ENCODE measurements at places on chromosomes 4 and X. TPM values are rescaled to one million over a fixed set of nuclear protein-coding genes. Genes with fewer than 3 reads are reported as not detected.
A peak's percentile ranks its signal among the peaks of the same experiment; 100 is the strongest.

GRCh38 chr4:90121676-90122354 is 5.4 kb upstream of the CCSER1 start:
- DNase-seq: no peak

DNA sequence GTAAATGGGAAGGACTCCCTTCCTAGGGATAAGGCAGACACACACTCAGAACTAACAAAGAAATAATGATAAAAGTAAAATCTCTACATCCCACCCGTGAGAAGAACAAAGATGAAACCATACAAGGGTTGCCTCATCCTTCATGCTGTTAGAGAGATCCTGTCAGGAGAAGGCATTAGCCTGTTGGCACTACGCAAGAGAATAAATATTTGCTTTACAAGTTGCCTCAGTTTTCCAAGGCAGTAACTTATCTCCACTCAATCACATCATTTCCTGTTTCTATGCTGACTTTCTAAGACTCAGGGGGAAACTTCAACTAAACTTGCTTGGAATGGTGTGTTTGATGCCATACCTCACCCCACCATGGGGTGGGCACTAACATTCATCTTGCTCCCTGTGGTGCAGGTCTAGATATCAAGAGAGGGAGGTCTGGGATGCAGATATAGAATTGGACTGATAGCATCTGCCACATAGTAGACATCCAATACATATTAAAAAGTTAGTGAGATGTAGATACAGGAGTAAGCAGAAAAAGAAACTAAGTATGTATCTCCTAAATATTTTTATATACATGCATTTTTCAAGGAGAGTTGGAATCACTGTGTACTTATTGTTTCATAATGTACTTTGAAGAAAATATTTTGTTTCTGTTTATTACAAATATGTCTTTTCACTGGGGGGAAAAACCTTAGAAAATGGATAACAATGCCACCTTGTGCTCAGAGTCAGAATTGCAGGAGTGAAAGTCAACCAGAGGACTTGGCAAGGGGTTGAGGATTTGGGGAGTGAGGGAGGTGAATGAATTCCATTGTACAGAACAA is 57.2 kb upstream of the BEX4 start:
- peak; percentile 5 for DNase-seq

The NDNF gene
- total RNA-seq: not detected

GRCh38 chr4:159296061-159296460 is 193.2 kb downstream of the RAPGEF2 start:
- no peak for DNase-seq

GRCh38 chrX:10120331-10120730 is 36.4 kb upstream of the CLCN4 start:
- DNase-seq: no peak

The CXorf49 gene
- total RNA-seq: not detected

The AFF2 gene
- total RNA-seq: 0.13 TPM

- no peak for DNase-seq
Measured at GRCh38 chrX:51825436-51825835, 68.0 kb upstream of the MAGED1 start.

- no peak for DNase-seq
Measured at GRCh38 chrX:103423955-103424638, 47.8 kb downstream of the BEX3 start.

The CNGA1 gene
- total RNA-seq: 0.91 TPM

- DNase-seq: no peak
Measured at GRCh38 chrX:2766906-2767305, 15.1 kb downstream of the XG start.

GRCh38 chr4:82053396-82053795 is 320.4 kb downstream of the HNRNPD start:
- no peak for DNase-seq

- no peak for DNase-seq
Measured at GRCh38 chrX:133598601-133599335, 183.5 kb upstream of the GPC4 start.

DNA sequence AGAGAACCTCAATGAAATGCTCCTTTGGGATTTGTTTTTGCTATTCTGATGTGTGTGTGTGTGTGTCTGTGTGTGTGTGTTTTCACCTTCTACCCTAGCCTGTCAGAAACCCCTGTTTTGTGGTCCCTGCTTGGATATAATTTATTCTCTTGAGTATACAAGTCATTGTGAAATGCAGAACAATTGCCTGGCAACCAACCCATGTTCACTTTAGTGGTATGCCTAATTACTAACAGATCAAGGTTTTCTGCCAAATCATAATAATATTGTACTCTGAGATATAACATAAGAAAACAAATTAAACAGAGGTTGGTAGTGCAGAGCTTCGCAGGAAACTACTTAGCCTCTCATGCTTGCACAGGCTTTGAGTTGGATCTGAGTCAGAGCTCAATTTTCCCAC is 7.0 kb upstream of the TET2 start:
- DNase-seq: no peak

DNA sequence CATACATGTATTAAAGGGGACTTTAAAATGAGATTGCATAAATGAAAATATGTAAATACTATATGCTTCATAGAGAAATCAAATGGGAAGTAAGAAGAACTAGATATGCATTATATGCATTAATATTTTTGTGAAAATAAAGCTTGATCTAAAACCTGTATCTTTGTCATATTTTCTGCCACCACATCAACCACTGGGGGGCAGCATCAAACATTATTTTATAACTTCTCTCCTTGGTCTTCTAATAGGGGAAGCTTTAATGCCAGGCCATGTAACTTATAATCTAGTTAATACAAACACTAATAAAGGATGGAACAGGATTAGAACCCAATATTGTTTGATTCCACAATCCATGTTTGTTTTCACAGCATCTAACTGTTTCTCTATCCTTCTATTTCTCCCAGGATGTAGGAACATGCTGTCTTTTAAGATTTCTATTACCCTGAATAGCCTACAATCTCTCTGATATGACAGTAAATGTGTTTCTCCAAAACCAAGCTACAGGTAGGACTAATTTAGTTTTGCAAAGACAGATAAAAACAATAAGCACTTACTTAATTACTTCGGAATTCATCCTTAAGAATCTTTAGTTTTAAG is 10.0 kb downstream of the QRFPR start:
- no peak for DNase-seq

The PWWP3B gene
- total RNA-seq: not detected

The AMER1 gene
- 3.4 TPM for total RNA-seq

The FRG2 gene
- total RNA-seq: not detected

- no peak for DNase-seq
Measured at GRCh38 chrX:47202877-47203276, 9.2 kb downstream of the UBA1 start.

DNA sequence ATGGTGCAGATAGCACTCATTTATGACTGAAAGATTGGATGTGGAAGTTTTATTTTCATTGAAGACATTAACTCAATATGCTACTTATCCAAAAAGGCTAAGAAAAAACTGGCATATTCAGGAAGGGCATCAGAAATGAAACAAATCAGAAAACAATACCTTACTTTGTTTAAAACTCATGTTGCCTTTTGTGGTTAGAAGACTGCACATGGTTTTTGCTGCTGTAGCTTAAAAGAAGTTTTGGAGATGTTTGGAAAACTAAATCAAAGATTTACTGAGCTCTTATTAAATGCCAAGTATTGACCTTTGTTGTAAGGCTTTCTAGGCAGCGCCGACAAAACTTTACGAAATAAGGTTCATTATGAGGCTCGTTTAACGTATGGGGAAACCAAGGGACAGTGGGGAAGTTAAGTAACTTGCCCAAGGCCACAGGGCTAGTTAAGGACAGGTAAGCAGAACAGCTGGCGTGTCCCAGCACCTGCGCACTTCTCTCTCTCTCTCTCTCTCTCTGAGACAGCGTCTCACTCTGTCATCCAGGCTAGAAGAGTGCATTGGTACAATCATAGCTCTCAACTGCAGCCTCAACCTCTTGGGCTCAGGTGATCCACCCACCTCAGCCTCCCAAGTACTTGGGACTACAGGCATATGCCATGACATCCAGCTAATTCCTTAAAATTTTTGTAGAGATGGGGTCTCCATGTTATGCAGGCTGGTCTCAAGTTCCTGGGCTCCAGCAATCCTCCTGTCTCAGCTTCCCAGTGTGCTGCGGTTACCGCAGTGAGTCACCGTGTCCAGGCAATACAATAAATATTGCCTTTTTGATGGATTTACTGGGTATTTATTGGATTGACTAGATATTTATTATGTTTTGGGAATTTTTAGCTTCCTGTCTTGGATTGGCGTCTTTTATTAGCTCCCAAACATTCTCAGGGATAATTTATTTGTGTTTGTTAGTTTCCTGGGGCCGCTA is 16.1 kb downstream of the LRP2BP start:
- no peak for DNase-seq

- no peak for DNase-seq
Measured at GRCh38 chrX:122203399-122203798, 980.7 kb upstream of the GRIA3 start.

The UBA1 gene
- 144 TPM for total RNA-seq

GRCh38 chr4:747546-748170 is 42.0 kb downstream of the PCGF3 start:
- DNase-seq: no peak

GRCh38 chrX:12901486-12901885 is 4.9 kb upstream of the TLR8 start:
- peak; percentile 27 for DNase-seq

GRCh38 chrX:136967966-136968365 is 65.8 kb downstream of the GPR101 start:
- DNase-seq: no peak

DNA sequence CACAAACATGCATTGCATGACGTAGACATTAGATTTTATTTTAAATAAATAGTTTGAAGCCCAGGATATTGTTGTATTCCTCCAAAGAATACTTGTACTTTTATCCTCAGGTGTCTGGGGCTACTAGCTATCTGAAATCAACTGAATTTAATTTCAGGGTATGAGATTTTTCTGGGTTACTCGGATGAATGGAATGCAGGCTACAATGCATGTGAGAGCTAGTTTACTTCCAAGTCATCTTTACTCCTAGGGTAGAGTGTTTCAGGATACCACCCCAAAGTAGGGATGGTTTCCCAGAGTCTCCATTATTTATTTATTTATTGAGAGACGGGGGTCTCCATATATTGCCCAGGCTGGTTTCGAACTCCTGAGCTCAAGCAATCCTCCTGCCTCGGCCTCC is 66.4 kb downstream of the HPRT1 start:
- no peak for DNase-seq

DNA sequence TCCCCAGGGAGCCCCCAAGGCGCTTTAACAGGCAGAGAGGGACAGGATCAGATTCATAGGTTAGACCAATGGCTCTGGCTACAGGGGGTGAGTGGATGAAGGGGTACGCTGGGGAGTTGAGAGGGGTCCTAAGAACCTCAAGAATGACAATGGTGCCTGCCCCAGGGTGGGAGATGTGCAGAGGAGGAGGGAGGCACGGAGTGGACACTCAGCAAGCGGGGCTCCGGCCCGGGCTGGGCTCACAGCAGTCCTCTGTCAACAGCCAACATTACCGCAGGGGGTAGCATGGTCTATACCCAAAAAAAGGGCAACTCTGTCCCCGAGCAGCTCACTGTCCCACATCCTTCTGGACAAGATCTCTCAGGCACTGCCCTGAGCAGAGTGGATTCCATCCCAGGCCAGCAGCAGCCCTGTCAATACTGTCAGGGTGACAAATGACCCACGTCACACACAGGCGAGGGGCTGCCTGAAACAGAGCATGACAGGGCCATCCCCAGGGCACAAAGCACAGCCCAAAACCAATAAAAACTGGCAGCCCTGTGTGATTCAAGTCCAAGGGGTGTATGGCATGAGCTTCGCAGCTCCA is 47.7 kb upstream of the PPP2R2C start:
- DNase-seq: no peak

DNA sequence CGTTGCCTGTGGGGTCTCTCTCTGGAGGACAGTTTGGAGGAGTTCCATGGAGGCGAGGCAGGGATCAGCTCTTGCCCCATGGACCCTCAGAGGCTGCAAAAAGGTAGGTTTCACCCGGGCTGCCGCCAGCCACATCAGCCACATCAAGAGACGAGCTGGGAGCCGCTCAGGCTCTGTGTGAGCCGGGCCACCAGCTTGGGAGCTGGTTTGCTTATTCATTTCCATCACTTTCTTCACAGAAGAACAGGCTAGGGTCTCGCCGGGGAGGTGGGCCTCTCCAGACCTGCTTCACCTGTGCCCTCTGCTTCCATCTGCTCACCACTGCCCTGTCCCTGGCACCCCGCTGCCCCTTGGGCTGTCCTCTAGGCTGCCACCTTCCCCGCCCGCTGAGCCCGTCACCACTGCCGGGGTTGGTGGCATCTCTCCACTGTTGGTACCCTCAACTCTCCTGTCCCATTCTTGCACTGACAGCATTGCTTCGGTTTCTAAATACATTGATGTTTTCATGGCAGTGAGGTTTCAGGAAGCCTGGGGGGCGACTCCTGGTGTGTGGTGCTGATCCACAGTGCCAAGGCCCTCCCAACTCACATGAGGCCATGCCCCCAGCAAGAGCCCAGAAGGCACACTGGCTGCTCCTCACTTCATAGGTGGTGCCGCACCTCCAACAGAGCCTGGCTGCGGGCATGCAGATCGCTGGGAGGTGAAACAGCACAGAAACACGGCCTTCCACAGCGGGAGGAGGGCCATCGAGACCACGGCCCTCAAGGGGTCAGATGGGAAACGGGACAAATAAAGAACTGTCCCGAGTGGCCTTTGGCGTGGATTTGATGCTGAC is 4.5 kb upstream of the TREX2 start:
- DNase-seq: no peak

The KIAA1210 gene
- total RNA-seq: not detected

DNA sequence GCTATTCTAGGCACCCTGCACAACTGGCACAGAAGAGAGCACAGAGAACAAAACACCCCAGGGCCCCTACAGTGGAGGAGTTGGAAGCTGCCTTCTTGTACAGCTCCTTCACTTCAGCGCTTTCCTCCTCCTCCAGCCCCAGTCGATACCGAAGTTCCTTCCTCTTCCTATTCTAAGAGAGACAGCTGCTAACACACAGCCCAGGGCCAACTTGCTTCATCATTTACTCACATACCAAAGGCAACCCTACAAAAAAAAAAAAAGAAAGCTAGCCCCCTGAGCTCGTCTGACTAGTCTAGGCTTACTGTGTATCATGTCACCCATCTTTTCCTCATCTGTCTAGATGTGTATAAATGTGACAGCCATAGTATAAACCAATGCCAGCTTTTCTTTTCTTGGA is 64.5 kb downstream of the MID1 start:
- no peak for DNase-seq

DNA sequence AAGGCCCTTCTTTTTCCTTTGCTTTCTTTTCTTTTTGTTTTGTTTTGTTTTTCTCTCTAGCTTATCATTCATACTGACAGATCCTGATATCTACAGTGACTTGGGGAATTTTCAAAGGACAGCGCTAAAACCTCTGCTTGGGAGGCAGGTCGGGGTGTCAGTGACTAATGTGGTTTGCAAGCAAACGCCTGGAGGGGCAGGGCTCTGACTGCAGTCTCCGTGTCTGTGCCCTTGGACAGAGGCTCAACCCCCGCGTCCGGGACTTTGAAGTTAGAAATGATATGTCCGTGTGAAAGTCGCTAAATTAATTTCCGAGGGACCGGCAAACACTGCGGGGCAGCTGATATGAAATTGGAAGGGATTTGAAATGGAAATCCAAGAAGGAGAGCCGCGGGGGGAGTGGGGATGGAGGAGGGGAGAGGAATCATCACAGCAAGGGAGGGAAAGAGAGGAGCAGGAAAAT is 312.4 kb downstream of the DHRSX start:
- no peak for DNase-seq

GRCh38 chr4:102551958-102552565 is 50.9 kb downstream of the NFKB1 start:
- peak; percentile 45 for DNase-seq
